Brain (organoid and tissue), 16 donors: ENCODE measurements at places on chromosomes 4 and X. TPM values are rescaled to one million over a fixed set of nuclear protein-coding genes. Genes with fewer than 3 reads are reported as not detected.

The FAM114A1 gene
- 9.4 TPM for polyA plus RNA-seq

The CENPI gene
- polyA plus RNA-seq: 5.3 TPM

The CTAG2 gene
- polyA plus RNA-seq: not detected

The NDP gene
- 8.7 TPM for polyA plus RNA-seq

The PDLIM3 gene
- polyA plus RNA-seq: 14.5 TPM

The GPR173 gene
- polyA plus RNA-seq: 26.3 TPM
